AG04450 (cell line): ENCODE measurements at places on chromosomes 2 and 18.
A peak's percentile ranks its signal among the peaks of the same experiment; 100 is the strongest.

GRCh38 chr2:228545041-228545747 is 363.7 kb upstream of the SPHKAP start:
- no peak for DNase-seq

- peak; percentile 80 for DNase-seq
Observed at GRCh38 chr2:67259556-67260342, 137.4 kb upstream of the ETAA1 start.

DNA sequence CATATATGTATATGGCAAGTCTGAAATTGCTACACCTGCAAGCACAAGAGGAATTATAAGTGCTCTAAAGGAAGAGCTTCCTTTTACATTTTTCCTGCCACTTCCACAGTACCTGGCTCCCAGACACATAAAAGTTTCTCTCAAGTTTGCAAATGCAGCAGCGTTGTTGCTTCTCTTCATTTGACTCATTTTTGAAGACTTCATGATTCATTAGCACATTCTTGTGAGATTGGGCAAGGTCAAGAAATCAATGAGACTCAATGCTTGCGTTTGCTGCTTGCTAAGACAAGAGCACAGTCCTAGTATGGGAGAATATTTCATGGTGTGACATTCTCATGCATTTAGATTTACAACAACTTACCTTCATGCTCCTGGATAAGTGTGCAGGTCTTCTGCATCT is 42.6 kb upstream of the PDCL3 start:
- DNase-seq, result no peak

- peak; percentile 37 for DNase-seq
Observed at GRCh38 chr2:88590998-88591613, 36.2 kb downstream of the EIF2AK3 start.

DNA sequence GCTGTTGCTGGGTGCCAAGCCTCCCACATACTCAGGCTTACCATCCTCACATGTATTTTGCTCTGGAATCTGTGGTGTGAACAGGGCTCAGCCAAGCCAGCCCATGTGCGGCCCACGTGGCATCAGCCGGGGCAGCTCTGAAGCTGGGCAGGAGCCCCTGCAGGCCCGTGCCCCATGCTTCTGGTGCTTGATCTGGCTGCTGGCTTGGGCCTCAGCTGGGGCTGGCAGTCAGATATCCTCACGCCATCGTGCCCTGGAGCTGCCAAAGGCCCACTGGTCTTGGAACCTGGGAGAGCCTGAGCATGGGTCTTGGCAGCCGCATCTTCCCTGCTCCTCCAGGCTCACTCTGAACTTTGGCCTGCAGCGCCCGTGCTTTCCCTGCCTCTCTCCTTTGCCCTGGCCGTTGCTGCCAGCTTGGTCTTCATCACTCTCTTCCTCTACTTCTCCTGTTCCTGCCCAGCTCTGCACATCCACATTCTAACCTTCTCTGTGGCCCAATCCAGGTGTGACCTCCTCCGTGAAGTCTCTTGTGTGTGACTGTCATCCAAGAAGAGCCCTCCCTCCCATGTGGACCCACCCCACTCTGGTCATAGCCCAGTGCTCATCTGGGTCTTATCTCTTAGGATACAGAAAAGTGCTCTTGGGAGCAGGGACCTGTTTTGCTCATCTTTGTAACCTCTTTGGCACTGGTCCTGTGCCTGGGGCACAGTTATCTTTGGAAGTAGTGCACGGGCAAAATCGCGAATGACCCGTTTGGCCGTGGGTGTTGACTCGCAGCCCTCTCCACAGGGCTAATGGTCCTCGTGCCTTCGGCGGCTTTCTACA is 116.1 kb downstream of the RNF144A start:
- DNase-seq, result no peak

GRCh38 chr2:62550461-62550860 is 44.5 kb upstream of the TMEM17 start:
- no peak for DNase-seq

DNA sequence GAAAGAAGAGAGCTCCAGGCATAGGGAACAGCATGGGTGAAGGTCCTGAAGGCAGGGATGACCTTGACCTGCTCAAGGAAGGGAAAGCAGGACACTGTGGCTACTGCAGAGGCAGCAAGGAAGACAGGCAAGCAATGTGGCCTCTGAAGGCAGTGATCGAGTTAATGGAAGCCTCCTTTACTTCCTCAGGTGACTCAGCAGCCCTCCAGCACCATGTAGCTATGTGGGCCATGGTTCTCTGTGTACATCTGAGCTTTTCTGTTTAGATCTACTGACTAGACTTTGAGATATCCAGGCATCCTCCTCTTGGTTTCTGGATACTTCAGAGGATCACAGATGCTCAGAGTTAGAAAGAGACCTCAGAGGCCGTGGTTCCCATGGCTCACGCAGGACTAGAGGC is 107.3 kb upstream of the PID1 start:
- no peak for DNase-seq

DNA sequence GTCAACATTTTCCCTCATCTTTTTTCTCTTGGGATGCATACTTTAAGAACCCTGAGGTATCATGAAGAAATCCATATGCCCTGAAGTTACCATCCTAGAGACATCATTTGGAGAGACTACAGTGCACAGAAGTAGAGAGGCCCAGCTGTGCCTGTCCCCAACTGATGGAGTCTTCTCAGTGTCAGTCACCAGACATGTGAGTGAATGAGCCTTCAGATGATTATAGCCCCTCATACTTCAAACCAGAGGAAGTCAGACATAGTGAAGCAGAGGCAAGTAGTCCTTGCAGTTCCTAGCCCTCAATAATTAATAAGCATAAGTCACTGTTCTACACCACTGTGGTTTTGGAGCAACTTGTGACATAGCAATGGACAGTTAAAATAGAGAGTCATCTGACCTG is 194.4 kb upstream of the ITGA4 start:
- no peak for DNase-seq

DNA sequence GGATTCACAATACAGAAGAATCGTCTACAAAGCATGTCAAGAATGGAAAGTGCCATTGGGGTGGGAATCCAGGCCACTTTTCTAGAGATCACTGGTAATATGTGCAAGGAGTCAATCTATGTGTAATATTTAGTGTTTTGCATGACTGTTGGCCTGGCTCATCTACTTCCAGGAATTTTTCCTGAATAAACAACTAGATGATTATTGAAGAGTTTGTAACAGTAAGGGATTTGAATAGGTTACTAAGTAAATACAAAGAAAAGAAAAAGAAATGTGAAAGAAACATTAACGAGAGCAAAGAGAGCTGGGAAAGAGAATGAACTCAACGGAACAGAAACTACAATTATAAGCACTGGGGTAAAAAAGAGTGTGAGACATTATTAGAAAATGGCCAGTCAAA is 406.0 kb downstream of the TGIF1 start:
- no peak for DNase-seq

GRCh38 chr2:133424876-133425275 is 143.4 kb downstream of the NCKAP5 start:
- no peak for DNase-seq

DNA sequence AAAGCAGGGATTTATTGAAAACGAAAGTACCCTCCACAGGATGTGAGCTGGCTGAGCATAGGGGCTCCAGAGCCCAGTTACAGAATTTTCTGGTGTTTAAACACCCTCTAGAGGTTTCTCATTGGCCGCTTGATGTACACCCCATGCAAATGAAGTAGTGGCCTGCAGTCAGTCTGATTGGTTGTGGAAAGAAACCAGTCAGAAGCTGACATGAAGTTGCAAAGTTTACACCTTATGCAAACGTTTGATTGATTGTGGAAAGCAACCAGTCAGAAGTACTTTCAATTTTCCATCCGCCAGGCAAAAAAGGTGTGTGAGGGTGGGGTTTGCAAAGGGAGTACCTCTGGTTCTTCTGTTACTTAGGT is 62.3 kb downstream of the VWA3B start:
- peak; percentile 7 for DNase-seq

DNA sequence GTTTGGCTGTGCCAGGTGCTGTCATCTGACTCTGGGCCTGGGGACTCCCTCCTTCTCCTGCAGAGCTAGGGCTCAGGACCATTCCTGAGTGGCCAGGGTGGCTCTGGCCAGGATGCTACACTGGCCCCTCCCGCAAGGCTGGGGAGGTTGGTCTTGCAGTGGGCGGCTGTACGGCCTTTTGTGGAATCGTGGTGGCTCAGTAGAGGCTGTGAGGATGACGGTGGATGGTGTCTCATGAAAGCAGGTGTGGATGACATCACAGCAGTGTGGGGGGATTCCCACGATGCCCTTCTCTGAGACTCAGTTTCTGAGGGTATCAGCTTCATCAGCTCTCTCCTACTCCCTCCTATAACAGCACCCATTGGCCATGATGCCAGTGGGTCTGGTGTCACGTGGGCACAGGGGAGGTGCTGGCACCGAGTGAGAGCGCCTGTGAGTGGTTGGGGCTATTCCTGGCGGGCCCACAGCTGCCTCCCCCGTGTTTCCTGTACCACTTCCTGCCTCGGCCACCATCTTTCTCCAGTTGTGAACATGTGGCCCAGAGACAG is 144.2 kb upstream of the HDAC4 start:
- DNase-seq, result no peak

DNA sequence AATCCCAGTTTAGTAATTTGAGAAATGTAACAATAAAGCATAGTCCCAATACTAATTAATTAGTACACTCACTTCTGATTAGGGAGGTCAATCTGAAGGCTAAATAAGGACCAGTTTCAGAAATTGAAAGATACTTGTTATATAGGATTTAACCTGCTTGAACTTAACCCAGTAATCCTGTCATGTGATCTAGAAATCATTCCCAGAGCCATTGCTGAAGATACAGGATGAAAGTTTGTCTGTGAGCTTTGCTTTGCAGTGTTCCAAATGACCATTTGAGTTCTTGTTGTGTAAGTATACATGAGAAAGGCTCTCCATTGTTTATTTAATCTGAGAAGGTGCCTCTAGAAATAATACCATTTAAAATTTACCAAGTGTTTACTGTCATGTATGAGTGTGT is 52.2 kb downstream of the GALNT1 start:
- DNase-seq, result no peak

DNA sequence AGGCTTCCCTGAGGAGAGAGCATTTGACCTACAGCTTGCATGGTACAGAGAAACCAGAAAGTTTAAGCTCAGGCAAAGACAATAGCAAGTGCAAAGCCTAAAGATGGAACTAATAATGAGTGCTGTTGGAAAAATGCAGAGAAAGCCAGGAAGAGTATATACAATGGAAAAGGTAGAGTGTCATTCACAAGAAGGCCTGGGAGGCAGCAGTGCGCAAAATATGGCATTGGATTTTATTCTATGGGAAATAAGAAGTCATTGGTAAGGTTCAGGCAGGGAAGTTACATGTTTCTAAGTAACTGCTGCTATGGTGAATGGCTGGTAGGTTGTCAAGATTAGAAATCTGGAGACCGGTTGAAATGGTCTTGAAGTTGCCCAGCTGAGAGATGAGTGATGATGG is 2167.3 kb upstream of the CELF4 start:
- no peak for DNase-seq

DNA sequence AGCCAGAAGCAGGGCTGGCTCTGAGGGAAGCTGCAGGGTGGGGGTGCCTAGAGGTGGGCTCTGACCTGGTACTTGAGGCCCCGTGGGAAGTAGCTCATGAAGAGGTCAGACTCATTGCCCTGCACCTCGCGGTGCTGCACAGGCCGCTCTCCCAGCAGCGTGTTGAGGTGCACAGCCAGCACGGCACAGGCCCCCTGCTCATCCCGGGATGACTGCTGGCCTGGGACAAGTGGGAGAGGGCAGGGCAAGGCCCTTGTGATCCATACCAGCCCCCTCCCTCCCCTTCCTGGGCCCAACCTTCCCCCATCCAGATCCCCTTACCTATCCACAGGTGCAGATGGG is 8.7 kb downstream of the CAPG start:
- no peak for DNase-seq

DNA sequence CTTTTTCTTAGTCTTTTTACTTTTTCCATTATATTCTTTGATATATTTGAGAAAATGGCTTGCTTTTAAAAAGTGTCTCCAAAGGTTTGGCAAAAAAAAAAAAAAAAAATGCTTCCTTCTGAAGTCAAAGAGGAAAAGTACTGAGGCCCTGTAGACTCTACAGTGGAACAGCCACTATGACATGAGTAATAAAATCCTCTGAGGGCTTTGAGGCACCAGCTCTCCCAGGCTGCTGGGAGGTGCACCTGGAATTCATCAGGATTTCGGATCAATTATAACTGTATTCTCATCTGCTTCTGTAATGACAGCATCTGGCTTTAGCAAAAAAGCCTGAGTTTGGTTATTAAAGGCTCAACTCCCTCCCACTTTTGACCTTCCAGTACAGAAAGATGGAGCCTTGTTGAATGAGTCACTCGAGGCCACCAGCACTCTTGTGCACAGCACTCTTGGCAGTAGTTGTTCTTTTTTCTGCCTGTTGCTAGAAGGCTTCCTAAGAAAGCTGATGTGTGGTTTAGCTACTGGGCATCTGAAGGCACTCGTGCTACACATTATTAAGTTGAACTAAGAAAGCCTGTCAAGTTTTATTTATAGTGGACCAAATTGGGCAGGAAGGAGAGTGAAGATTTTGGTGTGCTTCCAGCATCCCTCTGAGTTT is 131.3 kb downstream of the PRPF40A start:
- peak; percentile 80 for DNase-seq

- no peak for DNase-seq
Observed at GRCh38 chr2:18600255-18600613, 10.9 kb upstream of the NT5C1B start.
